ENCODE measurements at places on chromosomes 4 and X.

GRCh38 chr4:47829438-47829837, 8.4 kb downstream of the CORIN start:
- no peak for DNase-seq

- peak; percentile 88 for DNase-seq
Observed at GRCh38 chr4:57499786-57500185, 389.6 kb upstream of the IGFBP7 start.

GRCh38 chr4:112973750-112974251, 75.7 kb upstream of the ANK2 start:
- no peak for DNase-seq

DNA sequence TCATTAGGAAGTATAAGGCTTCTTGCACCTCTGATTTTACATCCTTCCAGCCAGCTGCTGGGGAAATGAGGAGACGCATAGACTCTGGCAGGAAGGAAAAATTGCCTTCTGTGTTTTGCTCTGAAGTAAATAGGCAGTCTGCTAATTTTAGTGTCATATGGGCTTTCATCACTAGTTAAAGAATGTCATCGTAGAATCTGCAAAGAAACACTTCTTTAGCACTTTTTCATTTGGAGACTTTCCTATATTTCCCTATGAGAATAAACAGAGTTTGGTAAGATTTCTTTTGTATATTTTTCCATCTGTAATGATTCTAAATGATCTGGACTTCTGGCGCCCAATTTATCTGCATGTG, 3.3 kb downstream of the ADGRL3 start:
- no peak for DNase-seq

DNA sequence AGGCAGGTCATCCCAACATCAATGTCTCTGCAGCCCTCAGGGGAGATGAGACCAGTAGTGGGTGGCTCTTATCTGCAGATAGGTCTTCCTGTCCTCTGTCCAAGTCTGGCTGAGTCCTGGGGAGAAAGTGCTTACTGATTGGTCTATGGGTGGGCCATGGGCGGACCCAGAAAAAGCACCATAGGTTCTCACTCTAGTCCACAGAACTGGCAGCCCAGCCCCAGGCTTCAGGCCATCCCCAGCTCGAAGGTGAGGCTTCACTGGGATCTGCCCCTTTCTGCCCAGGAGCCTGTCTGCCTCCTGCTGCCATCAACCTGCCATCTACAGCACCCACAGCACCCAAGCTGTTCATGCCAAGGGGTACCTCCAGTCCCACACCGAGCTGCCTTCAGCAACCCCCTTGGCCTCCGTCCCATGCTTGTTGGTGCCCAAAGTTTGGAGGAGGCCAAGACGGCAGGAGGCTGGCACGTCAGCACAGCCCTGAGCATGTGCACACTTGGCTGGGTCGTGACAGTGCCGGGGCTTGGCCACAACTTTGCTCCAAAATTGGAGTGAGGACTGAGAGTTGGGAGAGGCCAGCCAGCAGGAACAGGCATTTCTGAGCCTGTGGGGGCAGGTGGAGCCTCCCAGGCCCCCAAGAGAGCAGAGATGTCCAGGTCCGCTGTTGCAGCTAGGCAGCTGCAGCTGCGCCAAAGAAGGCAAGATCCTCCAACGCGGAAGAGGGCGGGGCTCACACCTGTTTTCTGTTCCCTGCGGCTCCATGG, 99.6 kb downstream of the IQCM start:
- DNase-seq = no peak

DNA sequence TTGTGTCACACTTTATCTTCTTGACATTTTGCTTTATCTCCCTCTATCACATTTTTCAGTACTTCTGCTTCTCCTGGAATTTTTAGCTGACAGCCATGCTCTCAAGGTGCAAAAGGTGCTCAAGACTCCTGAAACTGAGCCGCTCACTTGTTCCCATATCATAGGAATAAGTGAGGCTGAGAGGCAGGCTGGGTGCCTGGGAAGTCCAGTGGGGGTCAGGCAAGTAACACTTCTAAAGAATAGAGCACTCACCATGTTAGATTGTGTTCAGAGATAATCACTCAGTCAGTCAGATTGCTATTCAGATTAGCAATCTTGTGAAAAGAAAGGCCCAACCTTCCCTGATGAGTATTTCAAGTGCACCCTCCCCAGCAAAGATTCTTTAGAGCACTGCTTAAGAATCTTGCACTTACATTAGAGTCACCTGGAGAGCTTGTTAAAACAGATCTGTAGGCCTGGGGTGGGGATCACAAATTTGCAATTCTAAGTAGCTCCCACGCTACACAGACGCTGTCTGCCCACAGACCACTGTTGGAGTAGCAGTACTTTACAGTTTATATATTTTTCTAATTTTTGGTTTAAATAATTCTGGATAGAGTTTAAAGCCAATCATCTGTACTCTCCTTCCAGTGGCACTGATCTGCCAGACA, 23.1 kb upstream of the LRAT start:
- DNase-seq = no peak

Measured in NCI-H226 (cell line).